HepG2 (cell line): ENCODE measurements at places on chromosomes 4 and X. TPM values are rescaled to one million over a fixed set of nuclear protein-coding genes. Genes with fewer than 3 reads are reported as not detected.

DNA sequence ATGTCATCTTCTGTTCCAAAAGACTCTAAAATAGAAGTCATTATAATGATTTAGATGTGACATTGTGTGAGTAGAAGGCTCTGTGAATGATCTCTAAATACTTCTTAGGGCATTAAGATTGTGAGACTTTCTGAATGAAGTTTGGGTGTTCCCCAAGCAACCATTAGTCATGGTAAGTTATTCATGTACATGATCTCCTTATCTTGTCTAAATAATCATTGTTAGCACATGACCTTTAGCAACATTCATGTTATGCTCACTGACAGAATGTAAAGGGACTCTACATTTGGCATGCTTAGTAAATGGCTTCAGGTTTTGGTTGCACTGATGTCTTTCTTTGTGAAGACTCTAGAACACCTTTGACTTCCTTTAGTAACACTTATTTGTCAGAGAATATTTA lies 140.8 kb upstream of the AGA start:
- H3K27ac ChIP-seq = no peak overlapping the region
- H3K27me3 ChIP-seq = no peaks in the 10 kb centered on the region
- DNase-seq = no peak
- no peaks in the 10 kb centered on the region for H3K36me3 ChIP-seq
- H3K4me1 ChIP-seq = no peaks in the 10 kb centered on the region
- H3K4me3 ChIP-seq = no peak overlapping the region

GRCh38 chr4:143514901-143515300 lies 1.4 kb downstream of the SMARCA5 start:
- H3K4me1 ChIP-seq = peaks cover 44% of the 10 kb centered on the region
- peak overlapping the region; percentile 93 for H3K4me3 ChIP-seq
- peak overlapping the region; percentile 87 for H3K27ac ChIP-seq
- no peaks in the 10 kb centered on the region; the same call in 2 of the 3 replicates for H3K27me3 ChIP-seq
- no peak for DNase-seq

DNA sequence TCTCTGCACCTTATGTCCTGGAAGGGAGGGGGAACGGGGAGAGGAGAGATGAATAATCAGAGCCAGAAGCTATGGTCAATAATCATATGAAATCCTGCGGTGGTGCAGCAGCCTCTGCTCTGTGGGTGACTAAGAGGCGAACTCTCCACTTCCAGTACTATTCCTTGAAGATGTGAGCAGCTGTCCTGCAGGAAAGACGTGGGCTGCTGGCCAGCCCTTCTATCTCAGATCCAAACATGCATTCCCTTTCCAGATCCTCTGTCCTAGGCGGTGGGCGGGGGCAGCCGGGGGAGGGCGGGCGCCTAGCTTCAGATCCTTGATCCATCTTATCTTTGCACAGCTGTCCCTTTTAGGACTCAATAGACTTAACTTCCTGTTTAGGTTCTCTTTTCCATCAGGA lies 34.5 kb downstream of the SPINK2 start:
- no peak for DNase-seq
- H3K36me3 ChIP-seq = no peaks in the 10 kb centered on the region
- no peaks in the 10 kb centered on the region; the same call in 1 of the 2 replicates for H3K27me3 ChIP-seq
- H3K27ac ChIP-seq = no peak overlapping the region
- H3K4me3 ChIP-seq = no peak overlapping the region
- H3K4me1 ChIP-seq = peaks cover 10% of the 10 kb centered on the region

GRCh38 chr4:3205995-3206394 lies 43.0 kb upstream of the MSANTD1 start:
- no peaks in the 10 kb centered on the region for H3K27me3 ChIP-seq
- DNase-seq = peak; percentile 73
- peak overlapping the region; percentile 95 for H3K27ac ChIP-seq
- peaks cover 85% of the 10 kb centered on the region for H3K4me1 ChIP-seq

The TMEM187 gene
- total RNA-seq = 1.7 and 2.2 TPM in 2 replicates

The MAGEA4 gene
- not detected in 2 replicates for total RNA-seq

GRCh38 chr4:3644849-3645627 lies 112.8 kb upstream of the LRPAP1 start:
- no peak for DNase-seq
- no peaks in the 10 kb centered on the region for H3K36me3 ChIP-seq
- H3K4me1 ChIP-seq = no peaks in the 10 kb centered on the region

- peak within 1 kb of the TSS; percentile 78 for H3K4me3 ChIP-seq
- H3K27me3 ChIP-seq = no peaks in the 10 kb centered on the region
- H3K4me1 ChIP-seq = 0 out of 2 replicates have a peak, but pooled peaks cover 7% of the 10 kb centered on the region
- DNase-seq = peak; percentile 18
- H3K27ac ChIP-seq = peak within 1 kb of the TSS; percentile 57
Measured at GRCh38 chrX:43656005-43656494, at the start of gene MAOA. Gene MAOA, plus strand, starts transcription at chrX:43656299. Its CDS starts 43 bp downstream, at chrX:43656342.

- no peaks in the 10 kb centered on the region for H3K4me1 ChIP-seq
- no peaks in the 10 kb centered on the region for H3K36me3 ChIP-seq
- no peak overlapping the region for H3K4me3 ChIP-seq
Measured at GRCh38 chrX:107834275-107835201, 8.9 kb downstream of the MID2 start.
